Stimulated activated CD4-positive, alpha-beta T cell treated with anti-CD3 and anti-CD28 coated beads, Interleukin-1b, Interleukin-23, amount 100 ng/mL, for 1 hour (primary cell): ENCODE measurements at places on chromosomes 3 and 15.

- DNase-seq: no peak
Measured at GRCh38 chr15:65954289-65954741, 85.0 kb downstream of the RAB11A start.

DNA sequence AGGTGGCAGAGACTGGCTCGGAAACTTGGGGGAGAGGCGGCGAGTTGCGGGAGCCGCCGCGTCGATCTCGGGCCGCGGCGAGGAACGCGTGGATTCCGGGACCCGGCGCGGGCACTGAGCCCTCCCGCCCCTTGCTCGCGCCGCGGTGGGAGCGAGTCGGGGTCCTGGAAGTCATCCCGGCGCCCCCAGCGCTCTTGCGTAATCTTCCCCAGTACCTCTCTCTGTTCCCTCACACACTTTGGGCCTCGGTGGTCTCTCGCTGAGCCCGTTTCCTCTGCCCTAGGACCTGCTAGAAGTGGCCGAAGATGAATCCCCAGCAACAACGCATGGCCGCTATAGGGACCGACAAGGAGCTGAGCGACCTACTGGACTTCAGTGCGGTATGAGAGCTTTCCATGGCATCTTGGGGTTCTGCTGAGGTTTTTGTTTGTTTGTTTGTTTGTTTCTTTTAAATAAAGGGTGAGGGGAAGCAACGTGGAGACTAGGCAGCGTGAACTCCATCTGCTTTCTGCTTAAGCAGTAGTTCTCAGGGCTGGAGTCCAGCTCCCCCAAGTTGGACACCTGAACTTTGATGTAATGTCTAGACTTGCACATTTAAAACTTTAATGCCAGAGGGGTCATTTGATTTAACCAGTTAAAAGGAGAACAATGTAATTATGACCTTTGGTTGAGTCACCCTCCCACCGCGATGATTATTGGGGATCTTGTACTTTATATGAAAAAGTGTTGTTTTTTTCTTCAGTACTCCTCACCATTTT lies 1.3 kb downstream of the TCF12 start:
- peak; percentile 2 for DNase-seq

- DNase-seq: peak; percentile 2
Measured at GRCh38 chr3:43691120-43691995, 620 bp downstream of the ABHD5 start.

DNA sequence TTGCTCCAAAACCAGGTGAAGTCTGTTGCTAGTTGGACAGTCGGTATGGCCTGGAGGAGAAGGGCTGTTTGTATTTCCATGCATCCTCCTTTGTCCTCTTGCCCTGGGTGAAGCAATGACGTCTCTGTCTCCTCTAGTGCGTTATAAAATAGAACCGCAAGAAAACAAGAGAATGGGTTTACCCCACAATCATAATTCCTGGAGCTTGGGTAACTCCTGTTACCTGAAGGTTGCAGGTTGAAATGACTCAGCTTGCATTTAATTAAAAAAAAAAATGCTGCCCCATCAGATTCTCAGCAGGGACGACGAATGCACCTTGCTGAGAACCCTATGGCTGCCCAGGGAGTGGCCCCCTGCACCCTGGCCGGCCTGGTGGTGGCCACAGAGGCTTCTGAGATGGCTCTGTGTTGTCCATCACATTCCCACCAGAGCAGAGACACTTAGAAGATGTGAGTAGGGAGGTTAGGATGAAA lies 228.2 kb upstream of the BHLHE40 start:
- DNase-seq: no peak

- DNase-seq: no peak
Measured at GRCh38 chr3:188207941-188208515, 54.1 kb downstream of the LPP start.

DNA sequence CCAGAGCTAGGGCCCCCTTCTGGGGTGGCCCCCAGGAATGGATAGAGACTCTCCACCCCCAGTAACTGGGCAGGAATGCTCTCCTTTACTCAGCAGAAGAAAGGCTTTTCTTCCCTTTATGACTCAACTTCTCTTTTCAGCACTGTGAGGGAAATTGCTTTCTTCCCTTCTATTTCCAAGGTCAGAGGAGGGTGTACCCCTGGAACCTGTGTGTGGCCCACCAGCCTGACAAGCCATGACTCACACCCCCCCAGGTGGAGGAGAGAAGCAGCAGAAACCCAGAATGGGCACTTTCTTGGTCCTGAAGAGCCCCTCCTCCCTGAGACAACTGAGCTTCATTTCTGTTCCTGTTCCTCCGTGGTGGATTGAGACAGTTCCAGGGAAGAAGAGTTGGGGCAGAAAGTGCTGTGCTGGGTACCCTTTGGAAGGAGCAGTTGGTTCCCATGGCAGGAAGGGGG lies 2.7 kb upstream of the ANKRD63 start:
- no peak for DNase-seq

GRCh38 chr3:77096966-77097890 lies 57.3 kb downstream of the ROBO2 start:
- no peak for DNase-seq

GRCh38 chr3:191382661-191383060 lies 52.3 kb upstream of the UTS2B start:
- DNase-seq: no peak

- no peak for DNase-seq
Measured at GRCh38 chr15:91302588-91303439, 202.8 kb downstream of the SV2B start.

DNA sequence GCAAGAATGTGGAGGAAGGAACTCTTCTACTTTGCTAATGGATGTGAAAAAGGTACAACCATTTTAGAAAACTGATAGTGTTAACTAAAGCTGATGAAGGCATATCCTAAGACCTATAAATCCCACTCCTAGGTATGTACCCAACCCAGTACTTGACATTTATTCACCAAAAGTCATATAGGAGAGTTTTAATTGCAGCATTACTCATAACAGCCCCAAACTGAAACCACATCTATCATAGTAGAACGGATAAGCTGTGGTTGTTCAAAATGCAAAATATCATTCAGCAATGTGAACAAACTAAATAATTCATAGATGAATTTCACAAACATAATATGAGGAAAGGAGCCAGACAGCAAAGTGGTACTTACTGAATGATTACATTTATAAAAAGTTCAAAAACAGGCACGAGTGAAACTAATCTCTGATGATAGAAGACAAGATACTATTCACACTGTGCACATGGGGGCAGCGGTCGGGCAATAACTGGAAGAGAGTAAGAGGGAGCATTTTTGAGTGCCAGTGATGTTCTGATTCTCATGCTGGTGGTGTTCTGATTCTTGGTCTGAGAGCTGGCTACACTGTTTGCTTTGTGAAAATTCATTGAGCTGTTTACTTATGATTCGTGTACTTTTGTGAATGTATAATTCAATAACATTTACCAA lies 34.3 kb downstream of the GOLIM4 start:
- DNase-seq: no peak

GRCh38 chr15:40103864-40104271 lies 4.8 kb downstream of the BMF start:
- DNase-seq: no peak

DNA sequence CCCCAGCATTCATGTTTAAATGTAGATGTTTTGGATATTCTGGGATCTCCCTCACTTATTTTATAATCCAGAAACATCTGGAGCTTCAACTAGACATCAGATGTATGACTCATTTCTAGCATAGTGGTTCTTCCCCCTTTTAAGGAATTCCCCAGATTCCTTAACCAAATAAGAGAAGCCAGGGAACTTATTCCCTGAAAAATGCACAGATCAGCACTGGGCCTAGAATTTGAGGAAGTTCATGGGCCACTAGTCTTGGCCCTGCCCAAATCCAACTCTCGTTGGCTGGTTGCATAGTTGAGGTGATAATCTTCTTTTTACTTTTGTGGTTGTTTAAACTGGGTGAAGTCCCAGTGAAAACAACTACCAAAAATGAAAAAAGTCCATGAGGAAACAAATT lies 20.4 kb downstream of the RARRES1 start:
- DNase-seq: no peak

- no peak for DNase-seq
Measured at GRCh38 chr3:120370463-120370862, 21.3 kb upstream of the LRRC58 start.

DNA sequence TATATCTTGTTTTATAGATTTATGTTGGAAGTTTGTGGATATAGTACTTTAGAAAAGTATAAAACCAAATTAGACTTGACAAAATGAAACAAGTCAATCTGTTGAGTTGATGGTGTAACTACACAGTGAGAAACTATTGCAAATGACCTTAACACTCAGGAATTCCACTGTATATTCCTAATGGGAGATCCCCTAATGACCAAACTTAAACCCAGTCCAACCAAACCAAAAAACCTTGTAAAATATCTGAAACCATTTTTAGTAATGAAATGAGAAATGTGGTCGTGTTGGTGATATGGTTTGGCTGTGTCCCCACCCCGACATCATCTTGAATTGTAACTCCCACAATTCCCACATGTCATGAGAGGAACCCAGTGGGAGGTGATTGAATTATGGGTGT lies 31.9 kb upstream of the ATP13A3 start:
- DNase-seq: no peak

DNA sequence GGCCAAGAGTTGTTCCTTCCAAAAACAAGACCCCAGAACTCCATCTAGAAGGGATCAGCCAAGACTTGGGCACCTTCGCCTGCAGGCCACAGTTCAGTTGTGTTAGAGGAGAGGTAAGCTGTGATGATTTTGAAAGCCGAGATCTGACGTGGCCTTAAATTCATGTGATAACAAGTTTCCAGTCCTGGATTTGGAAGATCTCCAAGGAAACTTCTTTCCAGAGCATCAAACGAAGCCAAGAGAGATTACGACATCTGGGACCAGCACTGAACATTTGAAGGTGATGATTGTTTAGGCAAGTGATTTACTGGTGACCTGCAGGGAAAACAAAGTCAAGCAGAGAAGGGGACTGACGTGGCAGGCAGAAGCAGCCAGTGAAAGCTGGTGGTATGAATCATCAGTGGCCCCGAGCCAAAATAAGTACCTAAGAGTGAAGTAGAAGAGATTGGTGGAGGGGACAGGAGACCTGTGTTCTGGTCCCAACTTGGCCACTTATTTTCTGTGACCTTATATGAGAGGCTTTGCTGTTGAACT lies 339.0 kb upstream of the PROK2 start:
- no peak for DNase-seq

- no peak for DNase-seq
Measured at GRCh38 chr3:89617706-89618105, 510.3 kb downstream of the EPHA3 start.

DNA sequence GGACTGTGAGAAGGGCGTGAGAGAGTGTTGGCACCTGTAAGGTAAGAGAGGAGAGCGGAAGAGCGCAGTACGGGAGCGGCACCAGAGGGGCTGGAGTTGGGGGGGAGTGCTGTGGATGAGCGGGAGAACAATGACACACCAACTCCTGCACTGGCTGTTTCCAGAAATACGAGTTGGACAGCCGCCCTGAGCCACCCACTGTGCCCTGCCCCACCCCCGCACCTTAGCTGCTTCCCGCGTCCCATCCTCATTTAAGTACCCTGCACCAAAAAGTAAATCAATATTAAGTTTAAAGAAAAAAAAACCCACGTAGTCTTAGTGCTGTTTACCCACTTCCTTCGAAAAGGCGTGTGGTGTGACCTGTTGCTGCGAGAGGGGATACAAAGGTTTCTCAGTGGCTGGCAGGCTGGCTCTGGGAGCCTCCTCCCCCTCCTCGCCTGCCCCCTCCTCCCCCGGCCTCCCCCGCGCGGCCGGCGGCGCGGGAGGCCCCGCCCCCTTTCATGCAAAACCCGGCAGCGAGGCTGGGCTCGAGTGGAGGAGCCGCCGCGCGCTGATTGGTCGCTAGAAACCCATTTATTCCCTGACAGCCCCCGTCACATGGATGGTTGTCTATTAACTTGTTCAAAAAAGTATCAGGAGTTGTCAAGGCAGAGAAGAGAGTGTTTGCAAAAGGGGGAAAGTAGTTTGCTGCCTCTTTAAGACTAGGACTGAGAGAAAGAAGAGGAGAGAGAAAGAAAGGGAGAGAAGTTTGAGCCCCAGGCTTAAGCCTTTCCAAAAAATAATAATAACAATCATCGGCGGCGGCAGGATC lies at the start of gene SOX2:
Gene SOX2 (plus strand): TSS at position 601 of the 811 bp plus-strand sequence. CDS start 436 bp downstream, outside the sequence.
- DNase-seq: no peak

GRCh38 chr3:114068336-114068735 lies 11.8 kb downstream of the QTRT2 start:
- DNase-seq: no peak

- DNase-seq: no peak
Measured at GRCh38 chr3:86845726-86846125, 145.2 kb downstream of the VGLL3 start.

DNA sequence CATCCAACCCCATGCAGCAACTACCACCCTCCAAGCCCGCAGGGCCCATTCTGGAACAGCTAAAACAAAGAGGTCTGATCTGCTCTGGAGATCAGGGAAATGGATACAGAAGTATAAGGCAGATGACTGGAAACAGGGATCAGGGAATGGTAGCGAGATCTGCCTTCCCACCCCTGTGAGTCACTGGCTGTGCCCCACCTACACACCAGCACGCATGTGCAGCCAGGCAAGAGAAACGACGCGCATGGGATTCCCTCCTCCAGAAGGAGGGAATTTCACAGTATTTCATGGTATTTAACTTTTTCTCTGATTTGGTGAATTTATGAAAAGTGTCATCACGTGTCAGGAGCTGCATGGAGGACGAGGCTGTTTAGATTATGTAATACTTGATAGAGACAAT lies 116.7 kb downstream of the ARRDC4 start:
- DNase-seq: no peak

DNA sequence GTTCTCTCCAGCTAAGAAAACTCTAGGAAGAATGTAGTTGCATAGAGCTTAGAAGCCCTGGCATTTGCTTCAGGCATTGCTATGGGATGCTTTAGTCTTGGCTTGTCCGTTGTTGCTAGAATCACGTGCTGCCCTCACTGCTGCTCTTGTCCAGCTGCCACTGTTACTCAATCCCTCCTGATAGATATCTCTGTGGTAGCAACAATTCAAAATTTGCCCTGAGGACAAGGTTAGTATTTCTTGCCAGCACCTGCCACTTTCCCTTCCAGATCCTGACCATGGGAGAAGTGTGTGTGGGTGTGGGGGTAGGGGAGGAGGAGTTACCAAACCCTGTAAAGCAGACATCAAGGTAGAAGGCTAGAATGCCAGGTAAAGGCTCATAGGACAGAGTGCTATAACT lies 113.8 kb downstream of the PPM1L start:
- DNase-seq: no peak

DNA sequence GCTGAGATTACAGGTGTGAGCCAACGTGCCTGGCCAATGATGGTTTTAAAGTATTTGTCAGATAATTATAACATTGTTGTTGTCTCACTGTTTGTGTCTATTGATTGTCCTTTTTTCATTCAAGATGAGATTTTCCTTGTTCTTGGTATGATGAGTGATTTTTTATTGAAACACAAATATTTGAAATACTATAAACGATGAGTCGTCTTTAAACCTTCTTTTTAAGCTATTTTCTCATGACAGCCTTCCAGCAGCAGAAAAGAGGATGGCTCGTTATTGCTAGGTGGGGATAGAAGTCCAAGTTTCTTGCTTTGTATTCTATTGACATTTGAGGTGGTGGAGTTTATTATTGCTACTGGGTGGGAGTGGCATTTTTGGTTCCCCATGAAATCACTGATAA lies 61.7 kb upstream of the MDFIC2 start:
- no peak for DNase-seq
